ENCODE measurements at places on chromosomes 1 and 21.

DNA sequence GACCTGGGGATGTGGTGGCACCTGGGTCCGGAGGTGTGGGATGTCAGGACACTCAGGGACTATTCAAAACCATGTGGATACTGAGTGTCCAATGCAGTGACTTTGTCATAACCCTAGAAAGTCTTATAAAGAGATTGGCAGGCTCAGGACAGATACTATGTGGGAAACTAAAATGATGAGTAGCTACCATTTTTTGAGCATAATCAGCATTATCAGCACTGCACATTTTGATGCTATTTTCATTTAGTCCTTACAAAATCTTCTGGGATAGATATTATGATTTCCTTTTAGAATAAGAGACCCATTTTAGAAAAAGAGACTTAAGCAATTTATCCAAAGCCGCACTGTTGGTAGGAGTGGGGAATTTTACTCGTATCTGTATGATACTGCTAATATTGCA lies 93.4 kb downstream of the DNM3 start:
- DNase-seq: no peak

- peak; percentile 63 for DNase-seq
These were observed 1.7 kb downstream of the BEST4 start for GRCh38 chr1:44786138-44786840.

DNA sequence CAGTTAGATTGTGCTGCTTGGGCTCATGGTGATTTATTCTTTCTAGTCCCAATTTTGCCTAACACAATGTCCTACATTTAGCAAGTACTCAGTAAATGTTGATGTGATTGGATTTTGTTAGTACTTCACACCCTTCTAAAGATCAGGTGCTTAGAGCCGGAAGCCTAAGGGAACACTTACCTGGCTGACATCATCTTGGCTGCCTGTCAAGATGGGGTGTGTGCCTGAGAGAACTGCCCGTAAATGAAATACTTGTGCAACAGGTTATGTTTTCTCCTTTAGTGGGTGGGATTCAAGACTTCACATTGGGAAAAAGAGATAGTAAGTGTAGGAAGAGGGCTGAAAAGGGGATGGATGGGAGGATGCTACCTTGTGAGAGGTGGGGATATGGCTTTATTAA lies 75.5 kb upstream of the MACF1 start:
- no peak for DNase-seq

- DNase-seq: no peak
These were observed 47.2 kb downstream of the S1PR1 start for GRCh38 chr1:101284021-101284420.

DNA sequence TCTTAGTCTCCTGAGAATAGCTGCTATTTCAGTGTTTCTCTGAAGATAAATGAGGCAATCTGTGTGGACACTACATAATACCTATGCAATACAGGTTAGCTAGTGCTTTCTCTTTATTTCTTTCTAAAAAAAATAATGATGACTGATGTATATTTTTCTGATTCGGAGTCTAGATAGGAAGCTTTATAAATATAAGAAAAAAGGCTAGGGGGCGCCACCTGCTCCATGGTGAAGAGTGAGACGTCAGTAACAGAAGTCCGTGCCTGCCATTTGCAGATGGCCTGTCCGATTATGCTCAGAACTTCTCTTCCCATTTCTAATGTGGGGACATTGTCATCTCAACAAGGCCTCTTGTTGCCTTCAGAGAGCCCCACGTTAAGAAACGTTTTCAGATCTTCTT lies 26.4 kb downstream of the QSOX1 start:
- no peak for DNase-seq

GRCh38 chr1:58524353-58524945 lies 22.1 kb downstream of the OMA1 start:
- DNase-seq: no peak

DNA sequence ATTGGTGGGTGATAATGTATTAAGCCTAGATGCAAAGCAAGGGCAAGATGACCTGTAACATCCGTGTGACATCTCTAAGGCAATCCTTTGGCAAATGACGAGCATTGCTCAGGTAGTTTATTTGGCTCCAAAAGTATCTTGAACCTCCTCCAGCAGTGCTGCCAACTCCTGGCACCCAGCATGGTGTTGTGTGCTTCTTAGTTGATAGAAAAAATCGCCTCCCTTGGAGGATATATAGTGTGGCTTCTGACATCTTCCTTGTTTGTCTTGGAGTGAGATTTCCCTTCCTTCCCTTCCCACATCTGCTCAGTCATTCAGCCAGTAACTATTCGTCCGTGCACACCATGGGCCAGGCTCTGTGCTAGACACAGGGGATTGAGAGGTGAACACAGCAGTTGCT lies 121.8 kb downstream of the TOMM20 start:
- DNase-seq: no peak

DNA sequence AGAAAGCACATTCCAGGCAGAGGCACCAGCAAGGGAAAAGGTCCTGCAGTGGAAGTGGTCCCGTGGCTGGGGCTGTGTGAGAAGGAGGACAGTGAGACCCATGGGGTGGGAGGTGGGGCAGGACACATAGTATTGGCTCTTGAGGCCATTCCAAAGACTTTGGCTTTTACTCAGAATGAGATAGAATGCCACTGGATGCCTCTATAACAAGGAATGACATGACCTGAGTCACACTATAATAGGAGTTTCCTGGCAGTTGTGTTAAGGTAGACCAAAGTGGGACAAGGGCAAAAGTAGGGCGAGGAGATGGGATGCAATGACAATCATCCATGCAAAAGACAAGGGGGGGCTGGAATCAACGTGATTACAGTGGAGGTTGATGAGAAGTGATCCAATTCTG lies 24.7 kb upstream of the LAMC2 start:
- no peak for DNase-seq

Measured in stimulated activated CD8-positive, alpha-beta memory T cell treated with anti-CD3 and anti-CD28 coated beads, Interleukin-4, amount 100 ng/mL, for 1 hour (primary cell).